ENCODE measurements at places on chromosomes 11 and 22. TPM values are rescaled to one million over a fixed set of nuclear protein-coding genes. Genes with fewer than 3 reads are reported as not detected.

Gene SCN3B
- total RNA-seq: not detected

Gene ARRB1
- total RNA-seq: 16.0 TPM

Gene DBX1
- not detected for total RNA-seq

Gene OR8K5
- total RNA-seq: not detected

Gene AQP11
- total RNA-seq: 0.18 TPM

Gene ZNF214
- not detected for total RNA-seq

DNA sequence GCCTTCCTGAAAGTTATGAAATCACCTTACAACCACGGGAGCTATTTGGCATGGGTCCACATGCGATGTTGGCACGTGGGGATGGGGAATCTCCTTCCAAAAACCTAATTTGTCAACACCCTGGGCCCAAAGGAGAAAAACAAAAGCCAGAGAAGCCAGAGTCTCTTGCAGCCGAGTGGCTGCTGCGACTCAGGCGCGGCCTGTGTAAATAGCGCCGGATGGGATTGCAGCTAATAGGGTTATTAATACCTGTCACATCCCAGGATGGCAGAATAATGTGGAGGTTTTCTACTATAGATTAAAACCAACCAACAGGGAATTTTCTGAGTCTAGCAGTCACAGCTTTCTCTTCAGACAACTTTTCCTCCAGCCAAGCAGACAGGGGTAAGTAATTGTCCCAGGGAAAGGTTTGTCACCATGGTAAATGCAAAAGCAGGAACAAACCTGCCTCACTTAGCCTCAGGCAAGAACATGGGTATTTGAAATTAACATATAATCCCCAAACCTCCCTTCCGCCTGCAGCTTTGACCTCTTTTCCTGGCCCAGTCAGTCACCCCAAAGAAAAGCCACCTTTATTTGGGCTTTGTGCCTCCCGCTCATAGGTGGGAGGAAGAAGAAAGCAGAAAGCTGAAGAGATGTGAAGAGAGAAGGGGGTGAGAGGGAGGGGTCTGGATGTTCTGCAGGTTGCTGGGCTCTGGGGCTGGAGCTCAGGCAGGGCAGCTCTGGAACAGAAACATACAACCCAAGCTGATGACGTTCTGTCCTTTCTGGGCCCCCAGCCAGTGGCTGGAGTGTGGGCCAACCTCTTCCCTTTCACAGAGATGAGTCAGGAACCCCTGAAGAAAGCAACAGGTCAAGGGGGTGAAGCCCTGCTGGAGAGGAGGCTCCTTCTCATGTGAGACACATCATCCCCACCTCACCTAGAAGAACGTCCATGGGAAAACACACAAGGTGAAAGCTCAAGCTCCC, 376.5 kb downstream of the NXPE2 start:
- DNase-seq: no peak
- no peaks in the 10 kb centered on the region for H3K36me3 ChIP-seq
- no peak overlapping the region for H3K4me3 ChIP-seq
- H3K27me3 ChIP-seq: no peaks in the 10 kb centered on the region
- H3K4me1 ChIP-seq: no peaks in the 10 kb centered on the region
- H3K27ac ChIP-seq: no peak overlapping the region

DNA sequence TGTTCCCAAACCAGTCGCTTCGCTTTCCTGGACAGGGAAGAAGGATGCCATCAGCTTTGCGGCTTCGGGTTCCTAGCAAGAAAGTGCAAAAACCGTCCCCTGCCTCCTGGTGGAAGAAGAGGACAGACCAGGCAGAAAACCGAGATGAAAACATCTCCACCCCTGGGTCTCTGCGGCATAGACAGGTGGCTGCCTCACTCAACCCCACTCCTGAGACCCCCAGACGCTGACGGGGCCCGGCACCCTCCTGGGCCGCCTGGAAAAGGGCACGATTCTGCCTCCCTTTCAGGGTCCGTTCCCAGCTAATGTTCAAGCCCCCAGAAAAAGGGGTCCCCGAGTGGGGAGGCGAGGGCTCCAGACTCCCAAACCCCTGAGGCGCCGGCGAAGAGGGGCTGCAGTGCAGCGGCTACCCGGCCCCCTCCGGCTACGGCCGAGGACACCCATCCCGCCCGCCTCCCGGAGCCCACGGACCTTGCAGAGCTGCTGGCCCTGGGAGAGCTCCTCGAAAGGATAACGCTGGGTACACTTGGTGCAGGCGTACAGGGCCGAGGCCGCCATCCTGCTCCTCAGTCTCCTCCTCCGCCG, 569 bp downstream of the FAM76B start:
- H3K27me3 ChIP-seq: no peaks in the 10 kb centered on the region
- H3K27ac ChIP-seq: peak overlapping the region; percentile 80
- DNase-seq: peak; percentile 27
- H3K36me3 ChIP-seq: peaks cover 38% of the 10 kb centered on the region
- H3K4me1 ChIP-seq: peaks cover 66% of the 10 kb centered on the region

- H3K36me3 ChIP-seq: peaks cover 16% of the 10 kb centered on the region
- peak overlapping the region; percentile 97 for H3K4me3 ChIP-seq
- peak overlapping the region; percentile 82 for H3K27ac ChIP-seq
- no peak for DNase-seq
Measured at GRCh38 chr22:46761017-46761416, 1.4 kb upstream of the TBC1D22A start.

DNA sequence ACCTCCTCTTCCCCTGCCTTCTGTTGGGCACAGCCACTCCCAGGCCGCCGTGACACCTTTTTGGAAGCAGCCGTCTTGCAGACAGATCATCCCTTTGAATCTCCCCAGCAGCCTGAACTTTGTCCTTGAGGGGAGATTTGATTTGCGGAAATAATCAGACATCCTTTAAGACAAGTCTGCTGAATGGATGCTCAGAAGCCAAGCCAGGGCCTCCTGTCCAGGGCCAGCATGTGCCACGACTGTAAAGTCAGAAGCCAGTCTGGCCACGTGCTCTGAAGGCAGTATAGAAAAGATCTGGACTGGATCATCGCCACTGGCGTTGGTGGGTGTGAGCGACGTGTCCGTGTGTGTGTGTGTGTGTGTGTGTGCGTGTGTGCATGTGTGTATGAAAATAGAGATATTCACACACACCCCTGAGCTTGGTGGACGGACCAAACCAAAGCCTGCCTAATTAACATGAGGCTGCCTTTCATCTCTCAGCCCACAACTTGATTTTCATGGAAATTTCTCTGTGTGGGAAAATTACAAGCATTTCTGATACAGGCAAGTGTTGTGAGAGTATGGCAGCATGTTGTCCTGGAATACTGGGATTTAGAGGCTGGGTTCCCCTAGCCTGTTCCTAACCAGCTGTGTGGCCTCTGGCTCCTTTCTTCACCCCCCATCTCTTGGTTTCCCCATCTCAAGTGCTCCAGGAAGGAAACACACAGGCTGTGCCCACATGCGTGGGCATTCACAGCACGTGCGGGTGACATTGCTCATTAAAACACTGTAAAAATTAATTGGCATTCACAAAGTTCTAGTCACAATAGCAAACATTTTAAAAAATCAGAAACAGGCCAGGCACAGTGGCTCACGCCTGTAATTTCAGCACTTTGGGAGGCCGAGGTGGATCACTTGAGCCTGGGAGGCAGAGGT, 61.8 kb upstream of the WNT7B start:
- peak overlapping the region; percentile 28 for H3K4me3 ChIP-seq
- H3K36me3 ChIP-seq: no peaks in the 10 kb centered on the region
- no peak for DNase-seq
- peaks cover 19% of the 10 kb centered on the region for H3K4me1 ChIP-seq

DNA sequence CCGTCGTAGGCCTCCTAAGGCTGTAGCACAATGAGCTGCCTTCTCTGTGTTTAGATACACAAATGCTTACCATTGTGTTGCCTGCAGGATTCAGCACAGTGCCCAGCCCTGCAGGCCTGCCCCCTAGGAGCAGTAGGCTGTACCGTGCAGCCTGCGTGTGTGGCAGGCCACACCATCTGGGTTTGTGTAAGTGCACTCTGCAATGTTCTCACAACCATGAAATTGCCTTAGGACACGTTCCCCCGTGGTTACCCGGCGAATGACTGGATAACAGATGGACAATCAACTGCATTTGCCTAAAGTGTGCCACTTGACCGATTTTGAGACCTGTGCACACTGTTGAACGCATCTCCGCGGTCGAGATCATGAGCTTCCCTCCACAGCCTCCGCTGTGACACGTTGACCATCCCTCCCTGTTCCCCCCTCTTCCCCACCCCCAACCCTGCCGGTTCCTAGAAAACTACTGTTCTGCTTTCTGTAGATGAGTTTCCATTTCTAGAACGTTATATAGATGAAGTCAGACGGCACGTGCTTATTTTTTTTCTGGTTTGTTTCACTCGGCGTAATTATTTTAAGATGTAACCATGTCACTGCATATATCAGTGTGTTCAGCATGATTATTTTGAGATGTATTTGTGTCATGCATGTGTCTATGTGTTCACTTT, 22.2 kb upstream of the CTSD start:
- H3K36me3 ChIP-seq: no peaks in the 10 kb centered on the region
- no peak overlapping the region for H3K27ac ChIP-seq
- no peak for DNase-seq

GRCh38 chr11:62264004-62264403, 6.0 kb upstream of the SCGB2A2 start:
- no peak overlapping the region for H3K27ac ChIP-seq
- no peak overlapping the region for H3K4me3 ChIP-seq
- H3K4me1 ChIP-seq: no peaks in the 10 kb centered on the region
- DNase-seq: no peak

DNA sequence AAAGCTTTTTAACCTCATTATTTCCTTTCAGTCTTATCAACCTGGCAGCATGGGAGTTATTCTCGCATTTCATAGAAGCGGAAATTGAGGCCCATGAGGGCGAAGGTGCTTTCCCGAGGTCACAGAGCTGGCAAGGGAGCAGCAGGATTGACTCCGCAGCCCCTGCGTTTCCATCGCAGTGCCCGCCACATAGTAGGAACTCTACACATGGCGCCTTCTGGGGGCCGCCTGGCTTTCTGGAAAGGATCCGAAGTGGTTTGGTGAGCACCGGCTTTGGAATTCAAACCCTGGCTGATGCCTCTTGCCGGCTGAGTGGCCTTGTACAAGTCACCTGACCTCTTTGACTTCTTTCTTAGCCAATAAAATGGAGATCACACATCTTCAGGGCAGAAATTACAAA, 93.4 kb downstream of the CEP164 start:
- no peaks in the 10 kb centered on the region for H3K27me3 ChIP-seq
- H3K4me3 ChIP-seq: no peak overlapping the region
- DNase-seq: no peak
- no peaks in the 10 kb centered on the region for H3K4me1 ChIP-seq
- H3K27ac ChIP-seq: no peak overlapping the region

DNA sequence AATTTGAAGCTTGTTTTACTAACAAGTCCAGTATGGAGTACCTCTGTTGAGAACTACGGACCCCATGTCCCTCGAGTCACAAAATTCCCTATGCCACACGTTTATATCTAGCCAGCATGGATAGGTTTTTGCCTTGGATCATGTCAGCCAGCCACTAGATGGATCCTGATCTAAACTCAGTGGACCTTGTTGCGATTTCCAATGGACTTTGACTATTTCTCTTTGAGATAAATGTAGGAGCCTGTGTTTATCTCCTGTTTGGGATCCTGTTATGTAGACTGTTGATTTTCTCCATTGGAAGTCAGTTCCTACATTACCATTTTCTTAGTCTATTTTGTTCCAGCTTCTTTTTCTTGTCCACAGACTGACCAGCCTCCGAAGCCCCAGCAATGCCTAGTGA, 127.1 kb upstream of the BMAL1 start:
- H3K36me3 ChIP-seq: no peaks in the 10 kb centered on the region
- no peak for DNase-seq
- no peaks in the 10 kb centered on the region for H3K4me1 ChIP-seq
- H3K27ac ChIP-seq: no peak overlapping the region
- peaks cover 5% of the 10 kb centered on the region for H3K27me3 ChIP-seq

- H3K27ac ChIP-seq: no peak overlapping the region
- no peaks in the 10 kb centered on the region for H3K4me1 ChIP-seq
- DNase-seq: no peak
- no peaks in the 10 kb centered on the region for H3K27me3 ChIP-seq
Measured at GRCh38 chr22:17678817-17679385, 40.3 kb downstream of the BCL2L13 start.

DNA sequence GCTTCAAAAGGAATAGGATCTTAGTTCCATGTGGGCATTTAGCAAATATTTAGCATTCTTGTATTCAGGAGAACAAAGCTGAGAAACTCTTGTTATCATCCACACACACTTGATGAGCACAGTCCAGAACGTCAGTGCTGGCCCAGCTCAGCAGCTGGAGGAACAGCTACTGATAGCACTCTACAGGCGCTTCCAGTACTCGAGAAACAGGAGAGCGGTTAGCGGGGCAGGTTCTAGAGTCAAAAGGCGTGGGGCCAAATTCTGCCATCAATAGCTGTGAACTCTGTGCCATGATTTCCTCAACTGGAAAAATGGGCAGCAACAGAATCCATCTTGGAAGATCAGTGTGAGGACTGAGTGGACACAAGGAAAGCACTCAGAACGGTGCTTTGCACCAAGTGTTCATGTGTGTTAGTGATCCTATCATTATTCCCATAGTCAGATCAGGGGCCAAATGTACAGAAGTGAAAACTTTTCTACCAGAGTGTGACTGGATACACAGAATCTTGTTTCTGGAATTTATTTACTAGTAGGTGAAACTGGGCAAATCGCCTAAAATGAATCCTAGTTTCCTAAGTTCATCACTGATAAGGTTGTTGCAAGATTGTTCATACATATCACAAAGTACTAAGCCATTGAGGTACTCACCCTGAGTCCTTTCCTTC, 3.2 kb downstream of the JOSD1 start:
- H3K4me1 ChIP-seq: peaks cover 64% of the 10 kb centered on the region
- H3K36me3 ChIP-seq: peaks cover 44% of the 10 kb centered on the region
- no peak for DNase-seq

GRCh38 chr22:48345631-48346030, 1482.0 kb downstream of the BRD1 start:
- H3K4me1 ChIP-seq: no peaks in the 10 kb centered on the region
- DNase-seq: no peak
- no peaks in the 10 kb centered on the region for H3K36me3 ChIP-seq
- no peak overlapping the region for H3K4me3 ChIP-seq
- H3K27ac ChIP-seq: no peak overlapping the region

DNA sequence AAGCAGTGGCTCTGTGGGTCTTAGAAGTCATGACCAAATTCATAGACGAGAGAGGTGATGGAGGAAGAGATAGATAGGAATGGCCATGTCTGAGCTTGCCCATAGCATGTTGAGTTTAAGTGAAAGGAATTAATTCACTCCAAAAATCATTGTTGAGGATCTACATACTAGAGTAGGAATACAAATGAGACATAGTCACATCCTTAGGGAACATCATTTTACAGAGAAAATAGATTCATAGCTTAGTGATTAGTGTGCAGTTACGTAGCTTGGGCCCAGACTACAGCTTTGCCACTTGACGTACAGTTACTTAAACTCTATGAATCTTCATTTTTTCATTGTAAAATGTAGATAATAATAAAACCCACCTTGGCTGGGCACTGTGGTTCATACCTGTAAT, 21.4 kb upstream of the BMAL1 start:
- H3K4me1 ChIP-seq: peaks cover 14% of the 10 kb centered on the region
- peaks cover 6% of the 10 kb centered on the region for H3K27me3 ChIP-seq
- H3K4me3 ChIP-seq: no peak overlapping the region
- no peaks in the 10 kb centered on the region for H3K36me3 ChIP-seq
- DNase-seq: no peak
